Endodermal cell (in vitro differentiated cells): ENCODE measurements at places on chromosomes 12 and 14. TPM values are rescaled to one million over a fixed set of nuclear protein-coding genes. Genes with fewer than 3 reads are reported as not detected.

Gene GALNT9
- total RNA-seq = 0.13 TPM in 1 of 2 replicates, not detected in the other

Gene ACSS3
- total RNA-seq = 26.0 to 44.0 TPM (median 28.3 TPM) in 3 replicates

Gene DPPA3
- total RNA-seq = 4.0 and 4.6 TPM in 2 replicates

Gene TTC9
- 9.6 to 12.6 TPM (median 11.6 TPM) in 3 replicates for total RNA-seq

Gene SYT10
- 3.7 to 10.6 TPM (median 9.3 TPM) in 3 replicates for total RNA-seq

Gene PAX9
- total RNA-seq = 0.34 and 0.35 TPM in 2 replicates

Gene HOXC12
- not detected in 3 replicates for total RNA-seq

DNA sequence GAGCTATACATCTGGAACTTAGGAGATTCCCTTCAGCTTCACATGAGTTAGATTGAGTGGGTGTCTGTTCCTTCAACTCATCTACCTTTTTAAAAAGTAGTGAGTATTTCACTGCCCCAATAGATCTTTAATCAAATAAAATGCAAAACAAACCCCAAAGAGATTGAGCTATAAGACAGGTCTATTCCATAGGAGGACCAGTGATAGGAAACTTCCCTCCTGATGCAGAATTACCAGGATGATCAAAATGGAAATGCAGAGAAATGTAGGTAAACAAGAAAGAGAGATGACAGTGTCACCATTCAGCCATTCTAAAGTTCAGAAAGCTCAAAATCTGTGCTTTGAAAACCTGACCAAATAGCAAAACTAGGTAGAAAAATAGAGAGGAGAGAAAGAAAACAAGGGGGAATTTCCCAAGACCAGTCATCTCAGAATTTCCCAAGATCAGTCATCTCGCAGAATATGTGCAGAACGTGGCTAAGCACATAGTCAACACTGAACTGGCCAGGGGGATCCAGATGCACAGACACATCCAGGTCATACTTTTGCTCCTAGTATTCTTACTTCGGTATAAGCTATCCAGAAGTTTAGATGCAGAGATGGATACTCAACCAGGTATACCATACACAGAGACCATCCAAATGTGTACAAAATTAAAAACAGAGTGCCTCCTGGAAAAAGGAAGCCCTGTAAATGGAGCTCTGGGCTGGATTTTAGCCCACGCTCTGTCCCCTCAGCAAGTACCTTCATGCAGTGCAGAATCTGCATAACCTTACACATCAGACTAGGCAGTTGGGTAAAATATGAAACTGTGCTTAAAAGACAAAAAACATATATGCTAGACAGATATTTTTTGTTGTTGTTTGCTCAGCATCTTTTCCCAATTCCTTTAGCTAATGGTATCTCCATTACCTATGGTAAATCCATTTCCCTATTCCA lies 27.4 kb downstream of the SLC41A2 start:
- H3K36me3 ChIP-seq = no peaks in the 10 kb centered on the region
- no peaks in the 10 kb centered on the region for H3K27me3 ChIP-seq
- no peaks in the 10 kb centered on the region for H3K4me1 ChIP-seq

- H3K4me1 ChIP-seq = no peaks in the 10 kb centered on the region
- no peak overlapping the region for H3K4me3 ChIP-seq
- H3K36me3 ChIP-seq = peaks cover 22% of the 10 kb centered on the region
Observed at GRCh38 chr14:73667854-73668253, 23.1 kb downstream of the DNAL1 start.

DNA sequence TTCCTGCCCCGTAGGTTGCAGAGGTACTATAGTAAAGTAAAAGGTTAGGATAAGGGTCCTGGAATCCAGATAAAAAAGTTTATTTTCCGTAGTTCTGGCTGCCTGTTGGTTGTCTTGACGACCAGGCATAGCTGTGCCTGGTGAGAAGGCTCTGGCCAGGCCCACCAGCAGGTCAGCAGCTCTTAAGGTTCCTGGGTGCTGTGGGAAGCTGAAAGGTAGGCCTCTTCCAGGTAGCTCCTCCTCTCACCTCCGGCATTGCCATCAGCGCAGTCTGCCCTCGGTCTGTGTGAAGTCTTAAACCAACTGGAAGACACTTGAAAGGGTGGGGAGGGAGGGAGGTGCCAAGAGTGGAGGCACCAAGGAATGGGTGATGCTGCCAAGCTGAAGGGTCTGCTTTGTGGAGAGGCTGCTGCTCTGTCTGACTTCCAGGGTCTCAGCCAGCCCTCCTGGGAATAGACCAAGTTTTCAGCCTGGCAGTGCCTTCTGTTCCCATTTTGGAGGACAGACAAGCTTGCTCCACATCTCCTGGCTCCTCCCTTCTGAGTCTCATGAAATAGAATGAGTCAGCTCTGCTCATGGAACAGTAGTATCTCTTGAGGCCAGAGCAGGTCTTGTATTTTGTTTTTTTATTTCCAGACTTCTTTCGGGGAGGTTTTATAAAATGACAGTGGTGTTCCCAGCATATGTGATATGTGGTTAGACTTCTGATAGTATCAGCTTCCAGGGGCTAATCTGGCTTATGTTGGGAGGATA lies 5.2 kb upstream of the ACADS start:
- peaks cover 80% of the 10 kb centered on the region for H3K36me3 ChIP-seq
- no peak overlapping the region for H3K27ac ChIP-seq
- H3K4me3 ChIP-seq = no peak overlapping the region
- H3K4me1 ChIP-seq = no peaks in the 10 kb centered on the region

DNA sequence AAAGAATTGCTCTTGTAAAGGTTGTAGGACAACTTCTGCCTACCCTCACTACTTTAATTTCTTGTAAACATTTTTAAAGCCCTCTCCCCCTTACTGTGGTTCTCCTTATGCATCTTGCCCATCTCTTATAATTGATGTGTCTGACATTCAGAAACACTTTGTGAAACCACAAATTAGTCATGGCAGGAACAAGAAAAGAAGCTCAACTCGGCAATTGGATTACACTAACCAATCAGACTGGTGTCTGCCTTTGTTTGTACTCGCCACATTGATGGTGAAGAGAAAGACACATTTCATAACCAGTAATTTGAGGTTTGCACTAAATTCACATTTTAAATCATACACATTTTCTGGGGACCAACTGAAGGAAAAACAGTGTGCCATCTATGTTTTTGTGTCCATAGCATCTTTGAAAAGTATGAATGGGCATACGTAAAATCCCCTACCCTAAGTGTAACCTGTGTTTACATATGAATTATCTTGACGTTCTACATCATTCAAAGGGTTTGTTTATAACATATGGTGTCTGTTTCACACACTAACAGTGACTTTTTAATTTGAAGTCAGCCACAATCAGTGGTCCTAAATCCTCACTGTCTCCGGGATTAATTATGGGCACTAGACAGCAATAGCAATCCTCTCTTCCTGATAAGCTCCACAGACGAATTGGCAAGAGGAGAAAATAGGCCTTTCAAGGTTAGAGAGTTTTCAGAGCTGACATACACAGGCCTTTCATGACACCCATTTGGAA lies 49.9 kb downstream of the OTX2 start:
- no peak overlapping the region for H3K4me3 ChIP-seq
- H3K27ac ChIP-seq = peak overlapping the region; percentile 25
- DNase-seq = no peak
- no peaks in the 10 kb centered on the region for H3K36me3 ChIP-seq
- no peaks in the 10 kb centered on the region for H3K4me1 ChIP-seq

DNA sequence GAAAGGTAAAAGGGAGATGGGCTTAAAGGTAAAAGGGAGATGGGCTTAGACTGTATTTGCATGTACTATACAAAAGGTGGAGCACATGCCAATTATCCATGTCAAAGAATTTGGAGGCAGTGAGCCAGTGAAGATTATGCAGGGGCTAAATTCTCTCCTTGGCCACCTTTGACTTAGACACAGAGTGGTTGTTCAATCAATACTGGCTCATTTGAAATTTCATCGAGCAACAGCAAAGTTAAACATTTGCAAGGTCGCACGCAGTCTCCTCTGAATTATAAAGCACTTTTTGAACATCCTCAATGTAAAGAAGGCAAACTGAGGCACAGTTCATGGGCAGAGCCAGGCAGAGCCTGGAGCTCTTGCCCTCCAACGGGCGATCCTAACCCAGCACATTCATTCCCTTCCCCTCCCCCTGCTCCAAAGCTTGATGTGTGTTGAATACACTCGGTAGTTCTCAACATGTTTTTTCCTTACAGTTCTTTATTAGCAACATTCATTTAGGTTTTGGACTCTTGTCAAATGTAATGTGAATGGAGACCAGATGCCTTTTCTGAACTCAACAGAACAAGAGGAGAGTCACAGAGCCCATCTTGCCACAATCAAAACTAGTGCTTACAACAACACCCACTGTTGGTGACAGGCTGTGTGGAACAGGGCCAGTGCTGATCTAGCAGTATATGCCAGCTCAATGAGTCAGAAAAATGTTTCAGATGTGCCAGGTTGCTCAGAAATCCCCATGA lies 169.7 kb upstream of the G2E3 start:
- H3K36me3 ChIP-seq = no peaks in the 10 kb centered on the region
- H3K4me1 ChIP-seq = peaks cover 6% of the 10 kb centered on the region
- no peak overlapping the region for H3K4me3 ChIP-seq
- no peak overlapping the region for H3K27ac ChIP-seq

DNA sequence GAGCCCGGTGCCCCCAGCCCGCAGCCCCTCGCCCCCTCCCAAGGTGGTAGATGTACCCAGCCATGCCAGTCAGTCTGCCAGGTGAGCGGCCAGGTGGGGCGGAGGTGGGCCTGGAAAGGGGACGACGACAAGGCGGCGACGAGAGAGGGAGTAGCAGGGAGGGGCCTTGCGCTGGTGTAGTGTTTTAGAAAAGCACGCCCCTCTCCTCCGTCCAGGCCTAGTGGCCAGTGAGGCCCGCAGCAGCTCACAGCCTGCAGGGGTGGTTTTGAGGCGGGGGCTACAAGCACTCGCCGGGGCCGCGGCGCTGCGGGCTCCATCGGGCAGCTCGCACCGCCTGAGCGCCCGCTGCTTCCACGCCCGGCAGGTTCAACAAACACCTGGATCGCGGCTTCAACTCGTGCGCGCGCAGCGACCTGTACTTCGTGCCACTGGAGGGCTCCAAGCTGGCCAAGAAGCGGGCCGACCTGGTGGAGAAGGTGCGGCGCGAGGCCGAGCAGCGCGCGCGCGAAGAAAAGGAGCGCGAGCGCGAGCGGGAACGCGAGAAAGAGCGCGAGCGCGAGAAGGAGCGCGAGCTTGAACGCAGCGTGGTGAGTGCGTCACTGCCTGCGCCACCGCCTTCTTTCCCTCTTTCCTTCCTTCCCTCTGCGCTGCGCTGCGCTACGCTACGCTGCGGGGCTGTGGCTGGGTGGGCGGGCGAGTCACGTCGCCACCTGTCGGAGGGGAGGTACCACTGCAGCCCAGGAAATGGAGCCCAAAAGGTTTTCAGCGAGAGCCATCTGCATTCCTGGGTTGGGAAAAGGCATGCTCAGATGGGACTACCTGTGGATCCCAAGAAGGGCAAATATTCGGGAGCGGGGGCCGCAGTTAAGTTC lies 5.9 kb upstream of the RNU7-1 start:
- peak overlapping the region; percentile 72 for H3K4me3 ChIP-seq
- H3K36me3 ChIP-seq = peaks cover 81% of the 10 kb centered on the region
- H3K27me3 ChIP-seq = no peaks in the 10 kb centered on the region
- DNase-seq = peak; percentile 99

DNA sequence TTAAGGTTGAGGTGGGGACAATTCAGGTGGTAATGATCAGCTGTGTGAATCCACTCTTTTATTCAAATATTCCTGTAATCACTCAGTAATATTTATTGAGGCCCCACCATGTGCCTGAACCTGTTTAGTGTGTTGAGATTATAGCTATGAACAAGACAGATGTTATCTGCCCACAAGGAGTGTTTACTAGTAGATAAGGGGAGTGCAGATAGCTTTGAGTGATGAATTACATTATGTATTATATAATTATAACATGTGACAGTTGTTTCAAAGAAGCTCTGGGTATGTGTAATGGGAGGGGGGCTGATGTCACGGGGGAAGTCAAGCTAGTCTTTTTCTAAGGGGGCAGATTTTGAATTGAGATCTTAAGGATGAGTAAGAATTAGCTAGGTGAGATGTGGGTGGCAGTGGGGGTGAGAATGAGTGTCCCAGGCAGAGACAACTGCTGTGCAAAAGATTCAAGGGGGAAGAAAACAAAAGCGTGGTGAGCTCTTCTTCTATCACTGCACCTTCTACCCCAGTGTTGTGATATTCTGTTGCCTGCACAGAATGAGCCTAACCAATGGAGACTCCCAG lies 21.3 kb upstream of the SRRM4 start:
- no peaks in the 10 kb centered on the region for H3K4me1 ChIP-seq
- no peaks in the 10 kb centered on the region for H3K27me3 ChIP-seq
- no peak overlapping the region for H3K27ac ChIP-seq
- no peak overlapping the region for H3K4me3 ChIP-seq
- H3K36me3 ChIP-seq = no peaks in the 10 kb centered on the region
- no peak for DNase-seq

GRCh38 chr12:5442251-5443006 lies 10.5 kb downstream of the NTF3 start:
- peaks cover 23% of the 10 kb centered on the region for H3K27me3 ChIP-seq
- no peak overlapping the region for H3K27ac ChIP-seq
- no peak overlapping the region for H3K4me3 ChIP-seq
- no peaks in the 10 kb centered on the region for H3K36me3 ChIP-seq

- no peak overlapping the region for H3K27ac ChIP-seq
- no peaks in the 10 kb centered on the region for H3K4me1 ChIP-seq
- no peak overlapping the region for H3K4me3 ChIP-seq
- peaks cover 47% of the 10 kb centered on the region for H3K27me3 ChIP-seq
- DNase-seq = no peak
Observed at GRCh38 chr14:69882116-69882864, 3.1 kb downstream of the SMOC1 start.

DNA sequence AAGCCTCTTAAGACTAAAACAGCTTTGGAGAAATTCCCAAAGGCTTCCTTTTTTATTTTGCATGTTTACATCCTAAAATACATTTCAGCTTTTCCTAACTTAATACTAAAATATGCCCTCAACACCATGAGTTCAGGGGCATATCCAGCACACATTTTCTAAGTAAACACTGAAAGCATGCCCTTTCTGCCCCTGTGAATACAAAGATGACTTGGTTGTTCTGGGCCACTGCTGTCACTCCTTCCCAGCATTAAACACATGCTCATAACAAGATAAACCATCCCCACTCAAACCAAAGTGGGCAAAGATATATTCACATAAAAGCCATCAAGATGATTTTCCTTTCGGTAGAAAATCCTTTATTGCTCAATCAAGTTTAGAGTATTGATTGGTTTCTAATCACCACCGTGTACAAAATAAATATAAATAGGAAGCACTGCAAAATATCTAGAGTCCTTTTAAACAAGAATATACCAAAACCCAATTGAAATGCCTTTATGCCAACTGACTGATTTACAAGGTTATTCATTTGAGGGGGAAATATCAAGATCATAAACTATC lies 1.9 kb downstream of the CCNB1IP1 start:
- H3K27ac ChIP-seq = no peak overlapping the region
- H3K36me3 ChIP-seq = peaks cover 32% of the 10 kb centered on the region
- peak overlapping the region; percentile 86 for H3K4me3 ChIP-seq

DNA sequence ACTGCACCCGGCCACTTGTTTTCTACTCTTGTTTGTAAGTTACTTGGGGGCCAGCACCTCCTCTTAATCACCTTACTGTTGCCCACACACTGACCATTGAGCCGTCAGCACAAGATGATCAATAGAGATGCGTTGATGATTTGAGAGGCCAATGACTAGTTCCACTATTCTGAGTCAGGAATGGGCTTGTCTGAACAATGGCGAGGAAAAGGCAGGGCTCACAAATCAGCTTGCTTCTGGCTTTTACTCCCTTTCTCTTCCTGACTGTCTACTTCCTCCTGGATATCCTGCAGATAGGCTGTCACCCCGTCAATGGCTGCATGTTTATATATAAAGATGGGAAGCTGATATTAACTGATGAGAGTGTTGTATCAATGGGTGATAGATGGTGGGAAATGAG lies 29.1 kb upstream of the HDAC7 start:
- no peak overlapping the region for H3K4me3 ChIP-seq
- DNase-seq = no peak
- no peaks in the 10 kb centered on the region for H3K36me3 ChIP-seq
- peaks cover 12% of the 10 kb centered on the region for H3K4me1 ChIP-seq
- H3K27me3 ChIP-seq = no peaks in the 10 kb centered on the region
